ENCODE measurements at places on chromosomes 16 and 17.

DNA sequence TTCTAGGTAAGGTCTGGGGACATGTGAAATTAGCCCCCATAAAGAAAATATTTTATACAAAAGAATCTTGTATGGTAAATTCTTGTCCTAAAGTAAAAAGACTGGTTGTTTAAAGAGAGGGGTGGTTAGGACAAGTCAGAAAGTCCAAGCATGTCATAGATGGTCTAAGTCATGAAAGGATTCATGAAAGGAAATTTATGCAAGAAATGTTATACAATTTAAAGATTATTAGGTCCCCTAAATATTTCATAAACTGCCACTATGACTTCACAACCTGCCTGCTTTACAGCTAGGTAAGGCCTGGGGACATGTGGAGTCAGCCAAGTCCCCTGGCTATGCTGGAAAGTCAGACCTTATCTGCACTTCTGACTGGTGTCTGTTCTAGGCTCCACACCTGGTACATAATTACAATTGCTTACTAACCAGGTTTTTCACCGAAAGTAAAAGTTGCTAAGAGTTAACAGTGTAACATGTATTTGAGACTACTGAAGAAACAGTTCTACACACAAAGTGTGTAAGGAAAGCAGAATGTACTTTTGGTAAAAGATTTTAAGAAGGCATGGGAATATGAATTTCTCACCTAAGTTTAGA, 17.0 kb downstream of the N4BP1 start:
- DNase-seq: no peak

GRCh38 chr17:63191610-63192009, 225.6 kb downstream of the TANC2 start:
- no peak for DNase-seq

GRCh38 chr17:69086641-69087040, 25.9 kb upstream of the ABCA9 start:
- DNase-seq: no peak

- DNase-seq: no peak
These were observed 702.0 kb downstream of the KCNJ2 start for GRCh38 chr17:70871180-70871818.

GRCh38 chr16:85192238-85193114, 80.2 kb upstream of the CIBAR2 start:
- DNase-seq: no peak

DNA sequence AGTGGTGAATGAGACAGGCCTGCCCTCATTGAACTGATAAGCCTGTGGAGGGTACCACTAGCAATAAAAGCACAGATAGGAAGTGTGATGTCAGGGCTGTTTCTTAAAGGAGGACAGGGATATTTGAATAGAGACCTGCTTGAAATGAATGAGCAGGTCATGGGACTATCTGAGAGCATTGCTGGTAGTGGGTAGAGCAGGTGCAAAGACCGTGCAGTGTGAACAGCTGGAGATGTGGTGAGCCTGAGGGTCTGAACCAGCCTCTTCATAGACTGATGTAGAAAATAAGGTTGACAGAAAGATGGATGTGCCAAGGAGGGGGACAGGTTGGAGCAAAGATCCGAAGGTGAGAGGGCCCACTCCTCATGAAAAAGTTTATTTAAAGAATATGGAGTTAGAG, 2.4 kb downstream of the NUP93 start:
- no peak for DNase-seq

DNA sequence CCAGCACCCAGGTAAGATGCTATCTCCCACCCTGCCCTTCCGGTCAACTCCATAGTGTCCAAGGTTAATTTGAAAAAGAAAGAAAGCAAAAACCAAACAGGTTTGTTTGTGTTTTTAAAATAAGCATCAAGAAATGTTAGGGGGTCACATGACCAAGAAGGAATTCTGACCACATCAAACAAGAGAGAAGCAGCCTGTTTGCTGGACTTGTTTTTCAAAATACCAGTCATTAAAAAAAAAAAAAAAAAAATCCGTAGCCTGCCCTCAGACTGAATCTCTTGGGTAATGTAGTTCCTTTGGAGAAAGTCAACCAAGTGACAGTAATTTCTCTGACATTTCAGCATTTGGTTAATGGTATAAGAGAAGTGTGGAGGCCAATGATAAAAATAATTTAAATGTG, 38.4 kb downstream of the HNF1B start:
- DNase-seq: no peak

DNA sequence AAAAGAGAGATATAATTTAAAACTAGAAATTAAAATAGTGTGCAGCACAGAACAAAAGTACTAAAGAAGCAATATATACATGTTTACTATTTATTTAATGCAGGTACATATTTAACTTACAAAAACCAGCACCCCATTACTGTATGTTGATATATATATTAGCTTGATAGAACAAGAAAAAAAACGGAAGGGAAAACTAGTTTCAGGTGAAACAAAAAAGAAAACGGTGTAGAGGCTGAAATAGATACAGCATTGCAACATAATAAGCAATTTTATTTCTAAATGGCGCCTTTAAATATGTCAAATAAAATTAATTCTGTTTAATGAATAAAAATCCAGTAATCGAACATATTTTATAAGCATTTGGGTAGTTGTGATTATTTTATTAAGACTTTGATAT, 3.9 kb downstream of the HNF1B start:
- DNase-seq: no peak

DNA sequence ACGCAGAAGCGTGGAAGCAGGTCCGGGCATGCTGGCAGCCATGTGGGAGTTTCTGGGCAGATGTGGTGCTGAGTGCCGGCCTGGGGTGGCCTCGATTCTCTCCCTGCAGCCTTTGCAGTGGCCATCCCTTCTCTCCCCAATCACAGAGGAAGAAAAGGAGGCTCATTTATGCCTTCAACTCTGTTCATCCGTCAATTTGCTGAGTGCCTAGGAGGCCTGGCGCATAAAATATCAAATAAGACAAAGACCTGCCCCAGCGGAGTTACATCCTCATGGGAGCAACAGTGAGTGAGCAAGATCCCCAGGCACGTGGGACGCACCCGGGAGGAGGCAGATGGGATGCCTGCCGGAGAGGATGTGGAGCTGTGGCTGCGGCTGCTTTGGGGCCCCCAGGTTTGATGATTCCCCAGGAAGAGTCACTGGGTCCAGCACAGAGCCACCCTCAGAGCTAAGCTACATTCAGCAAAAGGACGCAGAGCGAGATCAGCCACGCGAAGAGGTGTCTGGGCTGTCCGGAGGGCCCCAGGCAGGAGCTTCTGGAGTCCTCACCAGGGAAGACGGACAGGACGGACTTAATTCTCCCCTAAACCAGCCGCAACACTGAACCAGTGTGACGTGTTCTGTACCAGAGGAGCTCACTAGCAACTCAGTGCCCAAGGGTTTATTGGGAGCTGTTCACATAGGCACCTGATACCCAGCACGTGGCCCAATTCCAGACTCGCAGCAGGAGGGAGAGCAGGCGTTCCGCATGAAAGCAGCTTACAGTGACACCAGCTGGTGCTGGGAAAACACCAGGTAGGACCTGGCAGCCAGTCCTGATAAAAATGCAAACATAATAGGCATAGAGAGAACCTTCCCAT, 11.3 kb downstream of the CA5A start:
- no peak for DNase-seq

Data from nephron progenitor cell (in vitro differentiated cells).